Activated naive CD8-positive, alpha-beta T cell treated with anti-CD3 and anti-CD28 coated beads for 36 hours (primary cell): ENCODE measurements at places on chromosomes 4 and X. TPM values are rescaled to one million over a fixed set of nuclear protein-coding genes. Genes with fewer than 3 reads are reported as not detected.

DNA sequence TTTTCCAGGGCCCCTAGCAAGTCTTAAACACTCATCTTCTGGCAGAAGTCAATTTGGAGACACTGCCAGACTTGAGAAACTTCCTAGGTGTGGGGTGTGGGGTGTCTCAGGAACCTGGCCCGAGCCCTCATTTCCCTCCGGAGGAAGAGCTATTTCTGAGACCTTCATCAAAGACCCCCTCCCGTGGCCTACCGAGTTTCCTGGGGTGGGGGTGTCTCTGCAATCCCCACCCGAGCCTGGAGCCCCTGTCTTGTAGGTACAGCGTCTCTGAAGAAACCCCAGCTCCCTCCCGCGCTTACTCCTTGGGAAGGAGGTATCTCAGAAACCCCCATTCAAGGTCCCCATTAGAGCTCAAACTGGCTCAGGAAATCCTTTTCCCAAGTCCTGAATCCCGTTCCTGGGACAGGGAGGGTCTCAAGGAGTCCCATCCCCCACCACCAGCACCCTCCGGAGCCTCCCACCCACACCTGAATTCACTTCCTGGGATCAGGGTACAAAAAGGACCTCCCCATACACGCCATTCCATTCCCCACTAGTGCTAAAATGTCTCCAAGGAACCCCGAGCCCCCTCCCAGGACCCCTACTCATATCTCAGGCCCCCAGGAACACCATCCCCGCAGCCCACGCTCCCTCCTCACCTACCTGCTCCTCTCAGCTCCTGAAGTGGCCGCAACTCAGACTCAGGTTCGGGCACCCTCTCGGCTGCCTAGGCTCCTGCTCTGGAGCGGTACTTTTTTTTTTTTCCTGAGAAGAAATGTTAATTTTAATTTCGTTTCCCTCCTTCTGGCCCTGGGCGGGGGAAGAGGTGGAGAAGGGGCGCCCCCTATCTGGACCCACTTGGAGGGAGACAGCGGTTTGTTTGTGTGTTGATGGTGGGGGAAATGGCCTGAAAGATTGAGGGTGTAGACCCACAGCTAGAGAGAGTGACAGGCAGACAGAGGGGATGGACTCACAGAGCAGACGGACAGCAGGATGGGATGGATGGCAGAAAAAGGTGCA, 1.1 kb downstream of the SLC38A5 start:
- peak; percentile 31 for DNase-seq

- peak; percentile 17 for DNase-seq
Measured at GRCh38 chr4:176277162-176277904, 8.3 kb upstream of the ASB5 start.

- no peak for DNase-seq
Measured at GRCh38 chrX:136030303-136031191, 45.3 kb downstream of the SLC9A6 start.

DNA sequence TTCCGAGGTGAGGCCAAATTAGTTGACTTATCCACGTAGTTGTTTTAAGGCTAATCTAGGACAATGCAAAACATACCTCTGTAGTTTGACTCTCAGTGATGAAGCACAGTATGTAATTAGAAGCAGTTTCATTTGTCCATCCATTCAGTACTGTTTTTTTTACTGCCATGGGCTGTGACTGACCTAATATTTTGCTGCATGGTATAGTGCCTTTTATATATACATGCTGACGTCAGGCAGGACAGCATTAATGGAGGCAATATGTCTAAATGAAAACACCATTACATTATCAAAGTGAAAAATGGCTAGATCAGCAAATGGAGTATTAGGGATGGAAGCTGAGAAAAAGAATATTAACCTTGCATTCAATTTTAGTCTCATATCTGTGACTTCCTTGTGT, 66.9 kb downstream of the MFAP3L start:
- no peak for DNase-seq

DNA sequence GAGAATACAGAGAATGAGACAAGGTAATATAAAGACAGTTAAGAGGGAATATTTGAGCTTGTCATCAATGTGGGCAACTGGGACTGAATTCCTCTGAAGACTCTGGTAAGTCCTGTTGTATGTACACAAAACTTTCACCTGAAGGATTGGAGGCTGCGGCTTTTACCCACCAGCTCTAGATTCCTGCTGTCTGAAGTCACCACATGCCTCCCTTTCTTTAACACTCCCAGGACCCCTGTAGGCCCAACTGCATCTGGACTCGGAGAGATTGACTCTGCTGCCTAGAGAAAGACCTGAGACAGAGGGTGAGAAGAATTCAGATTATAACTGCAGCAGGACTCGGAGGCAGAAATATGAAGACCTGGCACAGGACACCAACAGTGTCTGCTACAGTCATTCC, 1048.0 kb downstream of the PDHA2 start:
- no peak for DNase-seq

The PF4V1 gene
- total RNA-seq: not detected
